Neural progenitor cell (in vitro differentiated cells): ENCODE measurements at places on chromosomes 3 and 15.

- DNase-seq: no peak
- H3K36me3 ChIP-seq: no peaks in the 10 kb centered on the region
- peaks cover 36% of the 10 kb centered on the region for H3K27me3 ChIP-seq
These were observed 554 bp downstream of the CHST13 start for GRCh38 chr3:126524429-126524988.

DNA sequence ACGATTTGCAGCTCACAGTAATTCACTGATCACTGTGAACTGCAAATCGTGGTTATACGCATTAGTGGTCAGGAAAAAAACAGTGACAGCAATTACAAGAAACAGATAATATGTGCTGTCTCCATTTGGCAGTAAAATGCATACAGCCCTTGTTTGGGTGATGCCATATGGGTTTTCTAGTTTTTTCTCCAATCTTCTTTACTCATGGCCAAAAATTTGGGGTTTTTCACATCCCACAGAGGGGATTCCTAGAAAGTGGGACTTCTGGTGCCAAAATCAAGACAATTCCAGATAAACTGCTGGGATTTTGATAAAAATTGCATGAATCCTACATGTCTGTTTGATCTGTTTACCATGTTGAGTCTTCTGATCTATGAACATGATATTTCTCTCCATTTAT, 15.6 kb downstream of the NDN start:
- H3K27me3 ChIP-seq: no peaks in the 10 kb centered on the region
- no peak for DNase-seq
- H3K36me3 ChIP-seq: no peaks in the 10 kb centered on the region

DNA sequence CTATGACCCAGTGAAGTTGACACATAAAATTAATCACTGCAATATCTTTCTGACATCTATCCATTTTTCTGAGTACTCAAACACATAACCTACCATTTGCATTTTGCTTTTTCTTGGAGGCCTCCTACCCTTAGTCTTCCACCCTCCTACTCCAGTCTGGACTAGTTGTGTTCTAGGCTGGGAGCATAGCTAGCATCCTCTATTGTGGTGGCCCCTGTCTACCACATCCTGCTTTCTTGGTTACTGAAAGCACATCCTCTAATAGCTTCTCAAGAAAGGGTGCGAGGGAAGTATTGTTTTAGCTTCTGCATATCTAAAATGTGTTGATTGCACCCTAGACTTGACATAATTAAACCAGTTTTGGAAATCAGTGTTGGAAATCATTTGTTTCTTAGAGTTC, 176.5 kb downstream of the THSD4 start:
- no peaks in the 10 kb centered on the region for H3K27me3 ChIP-seq
- no peak overlapping the region for H3K4me3 ChIP-seq
- no peaks in the 10 kb centered on the region for H3K36me3 ChIP-seq
- H3K27ac ChIP-seq: no peak overlapping the region

DNA sequence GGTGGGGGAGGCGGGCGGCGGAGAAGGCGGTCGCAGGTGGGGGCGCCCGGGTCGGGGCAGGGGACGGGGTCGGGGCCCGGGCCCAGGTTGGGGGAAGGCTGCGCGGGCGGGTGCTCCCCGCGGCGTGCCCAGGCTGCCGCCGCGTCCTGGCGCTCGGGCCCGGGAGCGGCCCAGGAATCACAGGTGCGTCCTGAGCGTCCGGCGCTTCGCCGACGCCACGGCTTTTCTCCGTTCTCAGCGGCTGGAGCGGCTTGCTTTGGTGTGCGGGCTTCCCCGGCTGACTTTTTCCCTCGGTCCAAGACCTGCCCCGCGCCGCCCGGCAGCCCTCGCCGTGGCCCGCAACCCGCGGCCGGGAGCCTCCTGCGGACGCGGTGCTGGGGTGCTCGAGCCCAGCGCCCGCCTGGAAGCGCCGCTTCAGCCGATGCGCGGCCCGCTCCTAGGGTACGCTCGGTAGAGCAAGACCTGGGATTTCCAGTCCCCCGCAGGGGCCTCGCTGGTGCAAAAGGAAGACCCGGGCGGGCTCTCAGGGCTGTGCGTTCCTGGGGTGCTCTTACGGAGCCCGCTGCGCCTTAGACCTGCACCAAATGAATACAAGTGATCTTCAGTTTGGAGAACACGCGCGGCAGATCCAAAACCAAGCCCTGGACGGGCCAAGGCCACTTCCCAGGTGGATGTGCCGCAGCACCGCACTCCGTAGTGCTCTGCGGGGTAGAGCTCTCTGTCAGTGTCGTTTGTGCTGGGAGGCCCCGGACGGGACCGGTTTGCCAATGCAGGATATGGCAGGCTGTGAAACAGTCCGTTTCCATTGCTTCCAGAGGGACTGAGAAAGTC, 639 bp downstream of the NIPA1 start:
- peak overlapping the region; percentile 94 for H3K4me3 ChIP-seq
- H3K27me3 ChIP-seq: peaks cover 15% of the 10 kb centered on the region
- peak; percentile 66 for DNase-seq
- H3K27ac ChIP-seq: no peak overlapping the region

DNA sequence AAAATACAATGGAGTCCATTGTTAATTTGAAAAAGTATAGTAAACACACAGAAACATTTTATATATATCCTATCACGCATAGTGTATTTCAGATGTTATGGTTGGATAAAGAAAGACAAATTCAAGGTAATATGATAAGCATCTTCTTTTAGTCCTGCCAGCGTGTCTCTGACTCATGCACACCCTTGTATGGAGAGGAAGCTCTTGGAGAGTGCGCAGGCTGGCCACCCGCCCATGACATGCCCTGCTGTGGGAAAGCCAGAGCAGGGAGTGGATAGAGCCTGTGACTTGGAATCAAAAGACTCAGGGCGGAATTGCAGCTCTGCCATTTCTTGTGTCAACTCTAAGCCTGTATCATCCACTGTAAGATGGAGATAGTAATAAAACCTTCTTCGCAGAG, 23.0 kb upstream of the COPG1 start:
- peaks cover 10% of the 10 kb centered on the region for H3K4me1 ChIP-seq
- H3K4me3 ChIP-seq: no peak overlapping the region
- no peaks in the 10 kb centered on the region for H3K36me3 ChIP-seq
- H3K27me3 ChIP-seq: no peaks in the 10 kb centered on the region
